ENCODE measurements at places on chromosomes 5 and 9.

- DNase-seq, result peak; percentile 65
Observed at GRCh38 chr9:18786911-18787650, 245.9 kb downstream of the SAXO1 start.

DNA sequence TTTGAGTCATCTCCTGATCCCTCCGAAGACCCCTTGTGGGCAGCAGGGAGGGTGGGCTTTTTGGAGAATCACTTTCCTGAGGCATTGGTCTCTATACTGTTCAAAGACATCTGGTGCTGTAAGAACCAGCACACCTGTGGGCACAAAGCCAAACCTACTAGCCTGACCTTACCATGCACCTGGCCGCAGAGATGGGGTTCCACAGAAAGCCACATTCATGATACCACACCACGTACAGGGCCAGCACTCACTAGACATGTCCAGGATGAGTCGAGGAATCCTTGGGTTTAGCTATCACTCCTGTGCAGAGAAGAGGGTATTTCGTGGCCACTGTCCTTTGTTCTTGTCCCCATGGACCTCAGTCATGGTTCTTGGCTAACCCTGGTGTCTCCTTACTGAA is 203.4 kb downstream of the CACNA1B start:
- DNase-seq, result no peak

GRCh38 chr9:135607401-135608293 is 31.7 kb downstream of the GLT6D1 start:
- DNase-seq, result no peak

- DNase-seq, result peak; percentile 73
Observed at GRCh38 chr9:114501796-114502682, 3.2 kb downstream of the WHRN start.

DNA sequence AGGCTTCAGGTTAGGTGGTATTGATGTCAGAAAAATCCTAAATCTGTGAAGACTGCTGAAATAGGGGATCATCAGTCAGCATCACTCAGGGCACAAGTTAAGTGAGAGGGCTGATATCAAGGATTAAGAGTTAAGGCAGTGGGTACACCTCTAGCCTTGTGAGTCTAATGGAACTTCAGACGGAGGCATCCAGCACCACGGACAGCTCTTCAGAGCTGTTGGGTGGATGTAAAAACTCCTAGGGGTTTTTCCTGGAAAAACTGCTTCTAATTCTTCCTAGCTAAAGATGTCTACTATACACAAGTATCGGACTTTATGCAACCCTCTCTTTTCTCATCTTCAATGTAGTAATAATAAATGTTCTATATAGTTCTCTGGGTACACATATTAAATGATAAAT is 165.9 kb downstream of the SH3GL2 start:
- DNase-seq, result peak; percentile 38

GRCh38 chr5:80916676-80917075 is 43.5 kb upstream of the RASGRF2 start:
- peak; percentile 15 for DNase-seq

GRCh38 chr9:37364751-37365360 is 57.6 kb upstream of the GRHPR start:
- DNase-seq, result peak; percentile 4

DNA sequence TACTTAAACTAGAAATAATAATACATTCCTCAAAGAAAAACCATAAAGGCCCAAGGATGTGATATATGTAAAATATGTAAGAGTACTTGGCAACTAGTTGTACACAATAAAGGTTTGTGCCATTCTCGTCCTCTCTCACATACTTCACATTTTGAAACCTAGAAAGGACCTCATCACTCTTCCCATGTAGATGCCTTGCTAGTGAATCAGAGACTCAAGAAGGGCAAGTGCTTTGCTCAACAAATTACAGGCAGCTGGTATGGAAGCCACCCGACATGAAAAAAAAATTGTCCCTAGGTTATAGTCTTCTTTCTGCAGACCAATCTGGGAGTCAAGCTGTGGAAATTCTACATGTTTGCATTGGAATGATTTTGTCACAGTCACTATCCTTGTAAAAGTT is 31.7 kb downstream of the ADRB2 start:
- DNase-seq, result peak; percentile 85

- DNase-seq, result no peak
Observed at GRCh38 chr5:94815313-94816039, 197.0 kb downstream of the SLF1 start.

DNA sequence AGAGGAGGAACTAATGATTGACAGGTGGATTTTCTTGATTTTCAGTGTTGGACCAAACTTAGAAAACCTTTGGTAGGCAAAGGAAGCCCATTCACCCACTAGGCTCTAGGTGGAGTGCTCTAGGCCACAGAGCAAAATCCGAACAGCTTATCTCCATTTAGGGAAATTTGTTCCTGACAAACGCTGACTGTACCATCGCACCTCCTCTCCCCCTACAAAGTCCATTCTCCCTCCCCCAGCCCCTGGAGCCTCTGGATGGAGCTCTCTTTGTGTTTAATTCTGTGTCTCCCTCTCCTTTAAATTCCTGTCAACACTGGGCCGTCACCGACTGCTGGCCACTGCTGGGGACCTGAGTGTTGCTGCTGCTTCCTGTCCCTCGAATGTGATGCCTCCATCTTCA is 350.1 kb upstream of the IRX2 start:
- DNase-seq, result no peak

DNA sequence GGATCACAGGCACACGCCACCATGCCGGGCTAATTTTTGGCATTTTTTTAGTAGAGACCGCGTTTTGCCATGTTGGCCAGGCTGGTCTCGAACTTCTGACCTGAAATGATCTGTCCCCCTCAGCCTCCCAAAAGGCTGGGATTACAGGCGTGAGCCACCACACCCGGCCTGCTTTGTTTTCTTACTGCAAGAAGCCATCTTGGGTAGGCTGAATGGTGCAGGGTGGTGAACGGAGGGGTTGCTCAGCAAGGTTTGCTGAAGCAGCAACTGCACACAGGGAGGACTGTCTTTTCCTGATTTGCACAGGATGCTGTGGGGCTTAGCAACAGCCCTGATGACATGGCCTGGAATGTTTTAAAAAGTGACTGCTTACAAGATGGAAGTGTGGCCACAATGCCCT is 10.7 kb downstream of the ZNF354B start:
- no peak for DNase-seq

DNA sequence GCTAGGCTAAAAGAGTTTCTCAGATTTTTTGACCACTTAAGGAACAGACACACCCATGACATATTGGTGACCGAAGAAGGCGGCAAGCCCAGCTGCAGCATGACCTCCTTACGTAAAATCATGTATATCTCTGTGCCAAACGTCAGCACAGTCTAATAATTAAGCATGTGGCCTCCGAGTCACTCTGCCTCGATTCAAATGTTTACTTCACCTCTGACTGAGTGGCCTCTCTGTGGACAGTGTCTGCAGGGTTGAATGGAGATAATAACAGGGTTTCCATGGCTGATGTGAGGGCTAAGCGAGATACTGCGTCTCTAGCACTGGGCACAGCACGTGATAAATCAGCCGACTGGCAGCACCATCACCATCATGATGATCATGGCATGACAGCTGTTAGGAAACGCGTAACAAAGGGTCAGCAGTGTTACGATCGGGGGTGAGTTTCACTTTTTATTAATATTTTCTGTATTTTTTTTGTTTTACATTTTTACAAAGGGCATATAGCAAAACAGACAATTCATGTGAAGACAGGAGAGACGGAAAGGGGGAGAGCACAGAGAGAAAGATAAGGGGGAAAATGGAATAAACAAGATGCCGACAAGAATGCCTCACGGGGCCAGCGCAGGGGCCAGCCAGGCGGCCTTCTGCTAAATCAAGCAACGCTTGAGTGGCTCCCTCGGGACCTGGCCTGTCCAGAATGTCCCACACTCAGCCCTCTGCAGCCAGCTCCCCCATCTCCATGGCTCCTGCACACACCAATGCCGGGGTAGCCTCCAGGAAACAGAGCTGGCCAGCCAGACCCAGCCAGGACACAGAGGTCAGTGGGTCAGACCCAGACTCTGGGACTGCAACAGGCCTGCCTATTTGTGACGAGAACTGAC is 60.3 kb downstream of the ADAMTS2 start:
- no peak for DNase-seq

- DNase-seq, result no peak
Observed at GRCh38 chr5:178688551-178688950, 41.9 kb downstream of the ZNF354A start.

DNA sequence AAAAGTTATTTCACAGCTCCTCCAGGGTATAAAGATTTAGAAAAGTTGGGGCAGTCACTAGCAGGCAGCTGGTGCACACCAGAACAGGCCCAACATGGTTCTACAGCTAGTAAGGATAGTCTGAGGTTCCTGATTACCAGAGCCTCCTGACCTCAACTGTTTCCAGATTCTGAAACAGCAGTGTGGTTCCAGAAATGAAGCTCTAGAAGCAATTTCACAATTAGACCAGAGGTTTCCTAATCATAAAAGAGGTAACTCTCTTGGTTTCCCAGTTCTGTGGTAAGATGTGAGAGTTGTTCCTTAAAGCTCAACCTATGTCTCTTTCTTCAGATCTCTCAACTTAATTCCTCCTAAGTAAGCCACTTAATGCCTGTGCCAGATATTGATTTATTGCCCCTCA is 11.9 kb downstream of the AGTPBP1 start:
- no peak for DNase-seq

DNA sequence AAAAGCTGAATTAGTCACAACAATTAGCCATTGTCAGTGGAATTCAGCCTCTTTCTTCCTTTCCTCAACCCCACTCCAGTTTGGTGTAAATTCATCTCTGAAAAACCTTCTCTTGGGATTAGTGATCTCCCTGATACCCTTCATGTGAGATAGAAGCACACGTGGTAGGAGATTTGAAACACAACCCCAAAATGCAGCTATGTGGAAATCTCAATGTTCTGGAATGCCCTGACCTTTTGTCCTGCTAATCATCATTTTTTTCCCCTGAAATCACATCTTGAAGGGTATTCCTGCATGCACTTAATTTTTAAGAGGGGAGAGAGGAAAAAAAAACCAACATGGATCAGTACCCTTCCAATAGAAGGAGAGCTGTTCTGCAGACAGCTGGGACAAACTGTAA is 612.6 kb downstream of the EBF1 start:
- DNase-seq, result peak; percentile 22

DNA sequence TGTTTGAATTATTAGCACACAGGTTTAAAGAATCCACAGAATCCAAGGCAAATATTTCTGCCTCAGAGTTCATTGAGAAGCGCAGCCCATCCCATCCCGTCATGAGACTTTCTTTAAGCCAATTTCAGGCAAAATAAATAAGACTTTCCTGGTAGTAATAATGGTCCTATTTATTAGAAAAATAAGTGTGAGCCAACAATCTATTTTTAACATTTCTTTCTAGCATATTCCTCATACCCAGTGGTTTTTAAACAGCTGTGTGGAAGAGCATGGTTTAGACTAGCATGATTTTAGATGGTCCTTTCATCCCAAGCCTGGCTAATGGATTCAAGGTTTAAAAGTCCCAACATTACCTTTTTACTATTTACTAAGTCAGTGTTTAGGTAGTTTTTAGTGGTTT is 125.8 kb downstream of the SCAMP1 start:
- DNase-seq, result no peak

GRCh38 chr9:73906671-73907070 is 590.5 kb upstream of the RORB start:
- DNase-seq, result no peak

- DNase-seq, result peak; percentile 63
Observed at GRCh38 chr9:16333691-16334090, 536.8 kb downstream of the BNC2 start.

GRCh38 chr5:142178651-142179050 is 70.1 kb downstream of the NDFIP1 start:
- DNase-seq, result no peak

GRCh38 chr5:77167695-77168121 is 42.8 kb upstream of the PDE8B start:
- DNase-seq, result peak; percentile 95

DNA sequence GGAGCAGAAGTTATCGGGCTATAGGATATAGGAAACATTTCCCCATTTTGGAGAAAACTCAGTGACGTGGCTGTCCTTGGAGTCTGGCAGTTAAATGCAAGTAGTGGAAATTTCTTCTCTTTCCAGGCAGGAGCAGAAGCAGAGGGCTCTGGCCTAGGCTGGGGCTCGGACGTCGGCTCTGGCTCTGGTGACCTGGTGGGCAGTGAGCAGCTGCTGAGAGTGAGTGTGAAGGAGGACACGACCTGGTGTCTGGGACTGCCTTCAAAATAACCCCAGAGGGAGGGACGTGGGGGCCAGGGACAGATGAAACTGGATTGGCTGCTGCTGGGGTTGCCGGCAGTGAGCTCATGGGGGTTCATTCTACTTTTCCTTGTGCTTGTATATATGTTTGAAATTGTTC is 79.5 kb downstream of the COL15A1 start:
- DNase-seq, result no peak

GRCh38 chr9:125650271-125650737 is 56.7 kb downstream of the MAPKAP1 start:
- DNase-seq, result peak; percentile 78

DNA sequence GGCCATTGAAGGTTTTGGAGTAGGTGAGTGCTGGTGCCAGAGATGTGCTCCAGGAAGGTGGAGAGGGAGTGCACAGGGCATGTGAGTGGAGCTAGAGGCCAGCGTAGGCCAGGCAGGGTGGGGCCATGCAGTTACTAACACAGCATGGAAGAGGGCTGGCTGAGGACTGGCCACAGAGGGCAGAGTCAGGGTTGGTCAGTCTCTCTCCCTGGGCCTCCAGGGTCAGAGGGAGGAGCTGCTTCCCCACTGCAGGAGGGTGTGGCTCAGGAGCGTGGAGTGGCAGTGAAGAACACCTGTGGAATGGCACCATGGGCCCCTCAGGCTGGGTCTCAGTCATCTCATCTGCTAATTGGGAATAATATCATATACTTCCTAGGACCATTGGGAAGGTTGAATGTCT is 167.7 kb downstream of the MACROH2A1 start:
- no peak for DNase-seq

DNA sequence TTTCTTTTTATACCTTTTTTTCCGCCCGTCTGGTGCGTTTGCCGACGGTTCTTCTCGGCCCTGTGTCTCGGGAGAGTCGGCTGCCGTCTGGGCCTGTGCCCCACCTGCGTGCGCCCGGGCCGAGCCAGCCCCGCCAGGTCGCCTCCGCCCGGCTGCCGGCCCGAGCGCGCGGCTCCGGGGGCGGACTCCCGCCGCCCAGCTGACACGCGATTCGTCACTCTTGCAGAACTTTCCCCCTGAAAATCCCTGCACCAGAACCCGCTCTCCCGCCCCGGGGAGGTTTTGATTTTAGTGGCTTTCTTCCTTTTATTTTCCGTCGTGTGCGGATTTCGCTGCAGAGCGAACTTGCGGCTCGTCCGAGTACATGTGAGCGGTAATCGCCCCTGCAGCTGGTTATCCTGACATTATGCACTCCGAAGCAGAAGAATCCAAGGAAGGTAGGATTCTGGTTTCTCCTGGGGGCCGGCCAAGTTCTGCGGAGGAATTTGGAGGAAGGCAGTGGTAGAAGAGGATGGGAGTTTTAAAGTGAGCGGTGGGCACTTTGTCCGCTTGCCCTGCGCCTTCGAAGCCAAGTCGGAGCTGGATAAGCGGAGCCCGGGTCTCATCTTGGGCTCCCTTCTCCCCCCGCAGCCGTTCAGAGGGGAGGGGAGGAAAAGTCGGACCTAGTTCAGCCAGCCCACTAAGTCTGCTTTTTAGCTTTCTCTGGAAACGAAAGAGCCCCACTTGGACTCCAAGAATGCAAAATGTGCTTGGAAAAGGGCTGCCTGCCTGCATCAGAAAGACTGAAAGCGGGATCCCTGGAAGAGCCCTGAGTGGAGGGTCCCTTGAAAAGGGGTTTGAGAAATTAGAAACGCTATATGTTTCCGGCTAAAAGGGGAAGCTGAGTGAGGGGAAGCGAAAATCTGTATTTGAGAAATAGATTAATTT is at the start of gene TNFAIP8:
Gene TNFAIP8, plus strand, starts transcription at position 335 of the 927 bp plus-strand sequence. Its CDS starts 72 bp downstream, at position 407.
- DNase-seq, result peak; percentile 64
